Cortex of kidney (tissue), 1 donor: ENCODE measurements at places on chromosomes 11 and 22.

DNA sequence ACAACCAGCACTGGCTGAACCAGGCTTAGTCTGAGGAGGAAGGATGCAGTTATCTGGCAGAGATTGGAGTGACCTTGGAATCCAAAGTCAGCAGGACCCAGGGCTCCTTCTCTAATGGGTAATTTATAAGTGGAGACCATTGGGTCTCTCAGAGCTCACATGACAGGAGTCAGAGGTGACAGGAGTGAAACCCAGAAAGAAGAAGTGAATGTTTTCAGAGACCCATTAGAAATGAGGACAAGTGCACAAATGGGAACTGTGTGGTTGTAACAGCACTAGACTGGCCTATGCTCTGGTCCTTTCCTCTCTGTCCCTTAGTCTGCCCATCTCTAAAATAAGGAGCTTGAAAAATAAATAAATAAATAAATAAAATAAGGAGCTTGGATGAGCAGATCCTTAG is 107.4 kb downstream of the SERGEF start:
- no peak for DNase-seq

GRCh38 chr11:68974421-68975194 is 6.2 kb downstream of the MRGPRD start:
- DNase-seq, result no peak

GRCh38 chr11:25710975-25711374 is 621.0 kb upstream of the ANO3 start:
- no peak for DNase-seq

GRCh38 chr11:22730319-22730718 is 63.9 kb downstream of the GAS2 start:
- DNase-seq, result no peak

DNA sequence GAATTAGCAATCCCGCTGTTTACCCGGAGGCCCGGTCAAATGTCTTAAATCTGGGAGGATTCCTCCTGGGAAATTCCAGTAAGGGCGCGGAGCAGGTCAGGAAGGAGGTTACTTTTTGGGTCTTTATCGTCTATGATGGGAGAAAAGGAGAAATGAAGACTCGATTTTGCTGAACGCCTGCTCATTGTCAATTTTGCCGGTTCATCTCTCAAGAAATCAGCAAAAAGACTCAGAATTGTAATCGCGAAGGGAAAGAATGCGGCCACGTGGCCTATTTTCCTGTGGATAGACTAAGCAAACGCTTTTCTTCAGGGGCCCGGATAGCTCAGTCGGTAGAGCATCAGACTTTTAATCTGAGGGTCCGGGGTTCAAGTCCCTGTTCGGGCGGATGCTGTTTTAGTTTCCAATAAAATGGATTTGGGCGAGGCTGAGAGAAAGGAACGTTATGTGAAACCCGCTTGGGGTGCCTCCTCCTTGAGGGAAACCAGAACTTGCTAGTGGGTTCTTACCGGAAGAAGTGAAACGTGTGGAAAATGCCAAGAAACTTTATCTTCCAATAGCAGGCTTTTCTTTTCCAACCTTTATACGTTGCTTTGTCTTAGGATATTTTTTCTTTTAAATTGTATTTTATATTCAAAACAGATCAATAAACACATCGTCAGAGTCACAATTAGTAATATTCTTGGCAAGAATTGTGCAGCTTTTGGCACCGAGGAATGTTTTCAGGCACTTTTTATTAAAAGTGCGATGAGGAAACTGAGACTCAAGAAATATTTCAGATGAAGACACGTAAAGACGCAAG is 45.0 kb downstream of the OR4D9 start:
- no peak for DNase-seq

DNA sequence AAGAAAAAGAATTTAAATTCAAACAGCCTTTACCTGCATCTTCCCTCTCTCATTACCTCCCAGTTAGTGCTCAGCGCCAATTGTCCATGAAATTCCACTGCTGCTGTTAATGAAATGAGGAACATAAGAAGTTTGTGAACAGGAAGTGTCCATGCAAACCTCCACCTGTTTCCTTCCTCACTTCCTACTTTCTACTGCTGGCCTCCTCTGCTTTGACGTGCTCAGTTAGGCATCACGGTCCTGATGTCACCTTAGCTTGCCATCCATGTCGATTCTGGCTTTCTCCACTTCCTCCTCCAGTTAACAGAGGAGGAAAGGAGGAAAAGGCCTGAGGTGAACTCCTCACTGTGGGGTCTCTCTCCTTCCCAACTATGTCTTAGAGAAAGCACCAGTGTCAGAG is 26.9 kb upstream of the HTR3A start:
- no peak for DNase-seq

DNA sequence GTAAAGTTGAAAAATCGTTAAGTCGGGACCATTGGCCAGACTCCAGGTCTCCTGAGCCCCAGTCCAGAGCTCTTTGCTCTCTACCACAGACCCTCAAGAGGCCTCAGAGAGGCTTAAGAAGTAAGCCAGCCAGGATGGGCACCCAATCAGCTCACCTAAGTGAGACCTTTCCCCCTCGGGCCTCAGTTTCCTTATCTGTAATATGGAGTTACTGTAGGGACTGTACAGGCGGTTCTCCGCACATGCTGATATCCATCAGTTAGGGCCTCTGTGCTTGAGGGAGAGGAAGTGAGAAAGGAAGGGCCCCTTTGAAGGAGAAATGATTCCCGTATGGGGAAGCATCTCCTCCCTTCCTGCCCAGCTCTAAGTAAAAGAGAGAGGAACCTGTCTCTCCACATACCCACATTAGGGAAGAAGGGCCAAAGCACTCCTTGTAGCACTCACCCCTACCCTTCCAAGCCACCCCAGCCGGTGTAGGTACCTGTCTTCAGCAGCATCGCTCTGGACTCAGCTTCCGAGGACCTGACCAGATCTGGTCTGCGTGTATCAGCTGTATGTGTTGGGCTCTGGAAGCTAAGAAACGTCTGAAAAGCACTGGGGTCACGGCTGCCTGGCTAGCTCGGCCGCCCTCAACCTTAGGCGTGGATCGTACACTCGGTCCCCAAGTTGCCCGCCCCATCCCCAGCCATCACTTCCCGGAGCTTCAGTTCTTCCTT is 653 bp downstream of the NAGA start:
- DNase-seq, result no peak

GRCh38 chr11:72569966-72570892 is 104.0 kb downstream of the PDE2A start:
- no peak for DNase-seq

DNA sequence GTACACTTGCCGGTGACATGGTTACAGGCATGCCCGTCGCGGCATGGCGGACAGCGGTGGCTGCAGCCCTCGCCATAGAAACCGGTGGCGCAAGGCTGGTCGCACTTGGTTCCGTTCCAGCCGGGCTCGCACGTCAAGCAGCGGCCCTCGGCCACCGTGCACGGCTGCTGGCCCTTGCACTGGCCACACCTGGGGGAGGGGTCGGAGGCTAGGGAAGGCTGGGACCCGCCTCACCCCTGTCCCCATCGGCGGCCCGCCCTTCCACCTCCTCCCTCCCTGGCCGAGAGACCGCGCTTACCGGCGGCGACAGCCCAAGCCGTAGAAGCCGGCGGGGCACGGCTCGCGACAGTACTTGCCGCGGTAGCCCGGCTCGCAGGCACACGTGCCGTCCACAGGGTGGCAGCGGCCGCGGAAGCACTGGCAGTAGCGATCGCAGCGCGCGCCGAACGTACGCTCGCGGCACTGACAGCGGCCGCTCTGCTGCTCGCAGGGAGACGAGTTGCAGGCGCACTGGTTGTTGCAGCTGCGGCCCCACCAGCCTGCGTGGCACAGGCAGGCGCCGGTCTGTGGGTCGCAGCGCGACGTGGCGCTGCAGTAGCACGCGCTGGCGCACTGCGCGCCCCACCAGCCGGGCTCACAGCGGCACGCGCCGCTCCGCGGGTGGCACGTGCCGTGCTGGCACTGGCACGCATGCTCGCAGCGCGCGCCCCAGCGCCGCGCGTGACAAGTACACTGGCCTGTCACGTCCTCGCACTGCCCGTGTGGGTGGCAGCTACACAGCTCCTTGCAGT is 6.7 kb downstream of the SCARF2 start:
- DNase-seq, result no peak

- no peak for DNase-seq
Observed at GRCh38 chr11:48106166-48106565, 110.4 kb upstream of the OR4B1 start.

DNA sequence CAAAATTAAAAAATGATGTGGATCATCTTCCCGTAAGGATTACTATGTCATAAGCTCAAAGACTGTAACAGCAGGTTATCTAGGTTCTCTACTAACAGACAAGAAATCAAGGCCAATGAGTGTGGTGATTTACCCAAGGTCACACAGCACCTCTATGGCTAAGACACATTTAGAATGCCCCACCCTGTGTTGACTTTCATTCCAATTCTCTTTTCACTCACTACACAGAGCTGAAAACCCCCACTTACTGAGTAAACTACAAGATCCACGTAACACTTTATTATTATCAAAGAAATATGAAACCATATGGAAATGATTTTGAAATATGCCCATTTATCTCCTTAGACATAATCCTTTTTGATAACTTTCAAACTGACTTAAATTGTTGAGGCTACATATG is 4.8 kb upstream of the PRSS23 start:
- DNase-seq, result no peak

- DNase-seq, result no peak
Observed at GRCh38 chr11:111815489-111815888, 49.3 kb upstream of the PPP2R1B start.

DNA sequence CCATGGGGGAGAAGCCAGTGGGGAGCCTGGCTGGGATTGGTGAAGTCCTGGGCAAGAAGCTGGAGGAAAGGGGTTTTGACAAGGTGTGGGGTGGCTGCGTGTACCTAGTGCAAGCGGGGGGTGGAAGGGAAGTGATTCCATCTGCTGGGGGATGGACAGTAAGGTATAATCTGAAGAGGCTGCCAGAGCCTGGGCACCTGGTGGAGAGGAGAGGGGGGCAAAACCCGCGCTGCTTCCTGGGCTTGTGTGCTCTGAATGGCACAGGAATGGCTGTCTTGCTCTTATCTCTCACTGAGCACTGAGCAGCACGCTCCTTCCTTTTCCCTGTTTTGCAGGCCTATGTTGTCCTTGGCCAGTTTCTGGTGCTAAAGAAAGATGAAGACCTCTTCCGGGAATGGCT is 988 bp downstream of the BANF1 start:
- DNase-seq, result no peak

DNA sequence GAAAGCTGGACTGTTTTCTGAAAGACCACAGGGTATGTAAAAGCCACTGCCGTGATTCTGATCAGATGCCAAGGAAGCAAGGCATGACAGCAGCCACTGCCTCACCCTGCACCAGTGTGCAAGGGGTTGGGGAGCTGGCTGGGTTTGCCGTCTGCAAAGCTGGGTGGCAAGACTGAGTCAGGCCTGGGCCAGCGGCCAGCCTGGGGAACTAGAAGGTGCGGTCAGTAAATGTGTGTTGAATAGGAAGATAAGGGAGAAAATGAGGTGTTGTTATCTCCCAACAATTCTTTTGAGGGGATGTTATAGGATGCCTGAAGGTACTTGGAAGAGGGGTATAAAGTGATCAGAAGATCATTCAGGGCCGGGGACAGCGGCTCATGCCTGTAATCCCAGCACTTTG is 8.0 kb downstream of the VSTM5 start:
- no peak for DNase-seq

DNA sequence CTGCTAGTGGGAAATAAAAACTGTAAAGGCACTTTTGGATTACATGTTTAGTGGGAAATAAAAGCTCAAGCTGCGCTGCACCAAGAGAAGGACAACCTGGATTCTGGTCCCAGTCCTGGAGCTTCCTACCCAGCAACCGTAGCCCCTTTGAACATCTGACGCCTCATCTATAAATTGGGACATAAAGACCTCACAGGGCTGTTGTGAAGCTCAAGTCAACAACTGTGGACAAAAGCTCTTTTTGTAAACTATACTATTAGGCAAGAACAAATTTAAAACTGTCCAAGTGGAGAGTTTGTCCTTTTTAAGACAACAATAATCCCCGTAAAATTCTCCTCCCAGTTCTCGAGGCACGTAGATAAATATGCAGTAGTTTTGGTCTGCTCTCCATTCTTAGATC is 17.6 kb upstream of the PCF11 start:
- DNase-seq, result no peak

DNA sequence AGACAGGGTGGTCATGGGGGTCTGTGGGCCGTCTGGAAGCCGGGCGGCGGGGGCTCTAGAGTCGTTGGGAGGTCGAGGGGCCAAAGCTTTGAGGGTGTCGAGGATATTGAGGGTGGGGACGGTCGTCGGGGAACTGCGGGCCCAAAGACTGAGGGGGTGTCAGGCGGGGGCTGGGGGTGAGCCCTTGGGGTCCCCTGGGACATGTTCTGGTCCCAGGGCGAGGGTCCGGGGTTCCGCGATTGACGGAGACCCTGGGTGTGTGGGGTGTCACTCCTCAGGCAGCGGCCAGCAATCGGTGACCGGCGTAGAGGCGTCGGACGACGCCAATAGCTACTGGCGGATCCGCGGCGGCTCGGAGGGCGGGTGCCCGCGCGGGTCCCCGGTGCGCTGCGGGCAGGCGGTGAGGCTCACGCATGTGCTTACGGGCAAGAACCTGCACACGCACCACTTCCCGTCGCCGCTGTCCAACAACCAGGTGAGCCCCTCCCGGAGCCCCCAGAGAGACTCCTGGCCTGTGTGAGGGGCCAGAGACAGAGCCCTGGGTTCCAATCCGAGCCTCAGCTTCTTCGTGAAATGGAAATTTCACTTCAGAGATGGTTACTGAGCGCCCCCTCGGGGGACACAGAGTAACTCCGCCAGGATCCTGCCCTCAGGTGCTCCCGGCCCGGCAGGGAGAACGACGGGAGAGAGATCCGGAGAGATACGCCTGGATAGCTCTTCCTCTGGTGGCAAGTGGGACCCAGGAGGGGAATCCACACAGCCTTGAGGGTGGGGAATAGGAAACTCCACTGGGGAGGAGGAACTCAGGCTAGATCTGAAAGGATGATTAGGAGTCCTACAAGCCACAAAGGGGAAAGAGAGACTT is 714 bp downstream of the SDF2L1 start:
- no peak for DNase-seq

DNA sequence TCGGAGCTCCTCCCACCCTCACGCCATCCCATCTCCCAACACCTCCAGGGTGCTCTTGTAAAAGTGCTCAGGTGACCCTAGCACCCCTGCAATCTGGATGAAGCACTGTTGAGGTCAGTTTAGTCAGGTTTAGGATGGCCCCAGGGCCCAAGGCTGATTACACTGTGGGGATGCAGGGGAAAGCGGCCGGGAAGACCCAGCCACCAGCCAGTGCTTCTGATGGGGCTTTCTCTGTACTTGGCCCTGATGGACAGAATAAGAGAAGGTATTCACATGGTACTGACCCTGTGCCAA is 28.7 kb downstream of the TPBGL start:
- no peak for DNase-seq

- no peak for DNase-seq
Observed at GRCh38 chr11:554428-555226, 5.9 kb downstream of the LMNTD2 start.

- no peak for DNase-seq
Observed at GRCh38 chr22:43945632-43946383, 9.4 kb upstream of the SAMM50 start.

GRCh38 chr11:124919898-124920297 is 848 bp downstream of the HEPN1 start:
- no peak for DNase-seq

GRCh38 chr11:94511932-94512781 is at the start of gene C11orf97:
TSS of gene C11orf97 (plus strand) at chr11:94512461. CDS start at chr11:94512529, 68 bp downstream.
- no peak for DNase-seq

GRCh38 chr22:43883012-43883661 is 8.7 kb downstream of the PNPLA5 start:
- DNase-seq, result no peak
